Right lung (tissue), 10 donors: ENCODE measurements at places on chromosomes 1 and 21. TPM values are rescaled to one million over a fixed set of nuclear protein-coding genes. Genes with fewer than 3 reads are reported as not detected.

PEAR1 gene
- polyA plus RNA-seq, result 25.0 TPM

GRCh38 chr1:150094734-150095265 is 27.2 kb downstream of the VPS45 start:
- no peak for DNase-seq

PIGR gene
- polyA plus RNA-seq, result 0.18 TPM

DNA sequence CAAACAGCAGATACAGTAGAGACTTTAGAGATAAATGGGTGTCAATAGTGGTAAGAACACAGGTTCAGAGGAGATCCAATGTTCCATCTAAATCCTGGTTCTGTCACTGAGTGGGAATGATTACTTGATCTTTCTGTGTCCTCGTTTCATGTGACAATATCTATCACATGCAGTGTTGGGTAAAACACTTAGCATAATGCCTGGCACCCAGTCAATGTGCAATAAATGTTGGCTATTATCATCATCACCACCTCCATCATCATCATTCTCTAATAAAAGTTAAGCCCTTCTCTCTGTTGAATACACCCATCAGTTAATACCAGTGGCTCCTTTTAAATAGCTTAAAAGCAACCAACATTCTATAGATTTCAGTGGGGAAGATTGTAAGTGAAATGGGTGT is 184.7 kb downstream of the ST6GALNAC3 start:
- DNase-seq, result no peak

CSF3R gene
- polyA plus RNA-seq, result 7.4 TPM

- no peak for DNase-seq
Measured at GRCh38 chr1:100891380-100891779, 3.3 kb downstream of the EXTL2 start.

GRCh38 chr1:228646717-228647522 is 88.4 kb upstream of the RHOU start:
- peak; percentile 19 for DNase-seq
